ENCODE measurements at places on chromosomes 16 and 17.

DNA sequence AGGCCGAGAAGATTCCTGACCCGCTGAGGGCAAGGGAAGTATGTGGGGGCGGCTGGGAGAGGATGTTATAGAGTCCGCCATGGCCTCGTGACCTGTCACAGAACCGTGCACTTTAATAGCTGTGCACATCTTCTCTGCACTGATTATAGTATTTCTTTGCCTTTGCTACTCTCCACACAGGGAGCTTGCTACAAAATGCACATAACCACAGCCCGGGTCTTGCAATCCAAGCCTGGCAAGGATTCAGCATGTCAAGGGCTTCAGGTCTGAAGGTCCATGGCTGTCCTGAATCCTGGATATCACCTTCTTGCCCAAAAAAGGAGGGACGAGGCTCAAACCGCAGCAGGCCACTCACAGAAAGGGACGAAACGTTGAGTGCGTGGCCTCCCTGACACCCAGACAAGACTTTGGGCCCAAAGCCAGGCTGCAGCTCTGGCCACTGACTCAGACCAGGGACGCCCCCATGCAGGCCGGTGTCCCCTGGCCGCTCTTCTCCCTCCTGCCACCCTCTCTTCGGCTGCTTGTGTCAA lies 43.7 kb downstream of the USP22 start:
- DNase-seq = no peak

- DNase-seq = no peak
Measured at GRCh38 chr16:78244131-78244895, 144.9 kb downstream of the WWOX start.

DNA sequence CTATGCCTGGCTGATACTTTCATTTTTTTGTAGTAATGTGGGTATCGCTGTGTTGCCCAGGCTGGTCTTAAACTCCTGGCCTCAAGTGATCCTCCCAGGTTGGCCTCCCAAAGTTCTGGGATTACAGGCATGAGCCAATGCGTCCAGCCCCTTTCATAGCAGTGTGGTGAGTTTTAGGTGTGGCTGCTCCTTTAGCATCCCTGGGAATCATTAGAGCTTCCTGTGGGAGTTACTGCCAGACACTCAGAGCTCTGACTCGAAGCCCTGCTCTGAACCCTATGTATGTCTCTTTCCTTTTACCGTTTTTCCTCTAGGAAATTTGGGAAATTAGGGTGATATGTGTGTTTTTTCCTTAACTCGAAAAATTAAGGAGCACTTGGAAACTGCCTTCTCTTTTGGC lies 44.5 kb downstream of the NDE1 start:
- no peak for DNase-seq

DNA sequence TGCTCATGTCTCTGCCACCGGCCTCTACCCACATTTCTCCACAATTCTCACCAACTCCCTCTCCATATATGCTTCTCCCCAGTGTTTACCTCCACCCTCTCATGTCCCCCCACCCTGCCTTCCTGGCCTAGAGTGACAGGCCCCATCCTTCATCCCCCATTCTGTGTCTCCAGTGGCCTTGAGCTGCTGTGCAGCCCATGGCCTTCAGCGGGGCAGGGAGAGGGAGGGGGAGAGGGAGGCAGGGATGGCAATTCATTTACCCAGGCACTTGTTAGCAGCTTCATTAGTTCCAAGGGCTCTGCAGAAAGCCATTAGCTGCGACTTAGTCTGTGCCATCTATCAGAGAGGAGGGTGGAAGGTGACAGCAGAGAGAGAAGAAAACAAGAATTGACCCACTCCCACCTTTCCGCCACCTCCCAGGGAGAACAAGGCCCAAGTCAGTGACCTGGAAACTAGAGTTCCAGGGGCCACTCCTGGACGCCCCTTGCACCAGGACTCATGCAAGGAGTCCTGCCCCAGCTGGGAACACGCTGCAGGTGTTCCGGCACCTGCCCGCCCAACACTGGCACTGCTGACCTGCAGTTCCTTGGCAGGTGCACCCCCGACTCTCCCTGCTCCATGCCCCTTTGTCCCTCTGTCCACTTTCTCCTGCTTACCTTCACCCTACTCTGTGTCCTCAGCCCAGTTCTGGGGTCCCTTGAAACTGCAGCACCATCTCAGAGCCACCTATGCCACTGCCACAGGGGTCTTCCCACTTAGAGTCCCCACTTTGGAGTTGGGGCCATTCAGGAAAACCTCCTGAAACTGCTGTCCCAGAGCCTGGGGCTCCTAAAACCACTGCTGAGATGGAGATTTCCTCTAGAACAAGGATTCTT lies 23.5 kb upstream of the PYY start:
- DNase-seq = no peak

- peak; percentile 53 for DNase-seq
Measured at GRCh38 chr17:63405741-63406261, 40.3 kb downstream of the CYB561 start.

DNA sequence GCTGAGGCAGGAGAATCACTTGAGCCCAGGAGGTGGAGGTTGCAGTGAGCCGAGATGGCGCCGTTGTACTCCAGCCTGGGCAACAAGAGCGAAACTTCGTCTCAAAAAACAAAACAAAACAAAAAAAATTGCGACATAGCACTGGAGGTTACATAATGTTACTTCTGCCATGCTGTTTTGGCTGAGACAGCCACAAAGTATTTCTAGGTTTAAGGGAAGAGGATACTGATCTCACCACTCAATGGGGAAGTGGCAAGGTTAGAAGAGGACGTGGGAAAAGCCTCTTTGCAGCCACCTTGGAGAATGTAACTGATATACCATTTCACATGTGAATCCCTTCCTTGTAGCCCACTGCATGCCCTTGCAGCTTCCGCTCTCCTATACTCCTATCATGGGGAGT lies 131.2 kb upstream of the NLRP1 start:
- no peak for DNase-seq

DNA sequence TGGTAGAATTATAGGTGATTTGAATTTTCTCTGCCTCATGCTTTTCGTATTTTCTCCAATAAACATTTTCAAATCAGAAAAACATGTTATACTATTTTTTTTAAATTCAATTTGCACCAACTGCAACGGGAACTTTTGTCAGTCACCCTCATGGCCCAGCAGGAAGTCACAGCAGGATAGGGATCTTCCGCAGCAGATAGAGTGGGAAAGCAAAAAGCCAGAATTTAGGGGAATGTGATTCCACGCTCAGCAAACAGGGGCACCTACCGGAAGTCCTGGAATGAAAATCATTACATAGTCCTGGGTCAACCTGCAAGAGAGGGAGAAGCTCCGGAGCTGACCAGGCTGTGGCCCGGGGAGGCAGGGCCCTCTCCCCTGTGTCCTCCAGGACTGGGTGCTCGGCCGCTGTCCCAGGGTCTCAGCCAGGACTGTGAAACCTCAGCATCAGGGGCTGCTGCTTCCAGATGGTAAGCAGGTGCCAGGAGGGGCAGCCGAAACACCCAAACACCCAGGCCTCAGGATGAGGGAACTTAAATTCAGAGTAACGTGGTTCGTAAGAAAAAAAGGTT lies 3.9 kb downstream of the SLC47A2 start:
- DNase-seq = no peak

DNA sequence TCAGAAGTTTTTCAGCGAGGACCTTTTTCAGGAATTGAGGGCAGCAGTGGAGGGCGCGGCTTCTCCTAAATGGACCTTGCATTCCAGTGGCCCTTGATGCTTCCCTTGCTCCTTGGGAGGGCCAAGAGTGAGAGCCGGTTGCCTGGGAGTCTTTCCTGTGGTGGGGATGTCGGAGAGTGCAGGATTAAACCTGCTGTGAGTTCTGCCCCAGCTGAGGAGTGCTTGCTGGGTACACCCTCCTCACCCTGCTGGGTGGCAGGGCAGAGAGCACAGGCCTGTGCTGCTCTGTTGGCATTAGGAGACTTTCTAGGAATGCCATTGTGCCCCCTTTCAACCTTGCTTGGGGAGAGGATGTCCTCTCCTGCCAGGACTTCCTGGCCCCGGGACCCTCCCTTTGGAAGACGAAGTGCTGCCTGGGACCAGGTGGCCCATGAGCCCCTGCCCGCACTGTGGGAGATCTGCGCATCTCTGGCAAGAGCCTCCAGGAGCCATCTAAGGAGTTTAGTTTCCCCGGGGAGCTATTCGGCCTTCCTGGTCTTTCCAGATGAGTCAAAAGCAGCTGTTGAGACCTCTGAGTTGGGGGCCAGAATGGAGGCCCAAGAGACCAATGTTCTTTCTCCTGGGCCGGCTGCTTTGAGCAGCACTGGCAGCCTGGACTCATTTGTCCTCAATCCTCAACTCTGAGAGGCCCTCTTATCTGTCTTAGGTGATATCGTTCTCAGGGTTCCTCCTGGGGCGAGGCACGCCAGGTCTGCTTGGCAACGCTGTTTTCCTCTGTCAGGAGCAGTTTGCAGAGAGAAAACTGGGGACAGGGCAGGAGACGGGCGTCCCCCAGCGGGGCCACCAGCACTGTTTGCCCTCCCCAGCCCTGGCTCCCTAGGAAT lies 5.6 kb downstream of the LLGL2 start:
- no peak for DNase-seq

DNA sequence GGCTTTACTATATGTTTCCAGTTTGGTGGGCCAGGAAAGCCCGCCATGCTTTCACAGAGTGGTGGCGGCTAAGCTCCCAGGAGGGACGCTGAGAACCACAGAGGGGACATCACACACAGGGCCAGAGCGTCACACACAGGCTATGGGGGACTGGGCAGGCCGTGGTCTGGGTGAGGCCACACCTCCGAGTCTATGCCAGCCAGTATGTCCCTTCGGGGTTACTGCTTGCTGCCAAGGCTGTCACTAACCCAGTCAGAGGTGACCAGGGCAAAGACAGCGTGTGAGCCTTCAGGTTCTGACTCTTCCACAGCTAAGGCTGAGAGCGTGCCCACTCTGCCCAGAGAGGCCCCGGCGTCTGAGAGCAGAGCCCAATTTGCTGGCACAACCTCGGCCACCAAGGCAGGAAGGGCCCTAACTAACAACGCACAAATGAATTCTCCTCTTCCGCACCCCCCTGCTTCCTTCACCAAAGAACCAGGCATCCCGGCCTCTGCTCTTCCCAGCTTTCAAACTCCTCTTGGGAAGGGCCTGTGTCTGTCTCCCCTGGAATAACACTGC lies 2.9 kb downstream of the PLD6 start:
- DNase-seq = no peak

- no peak for DNase-seq
Measured at GRCh38 chr17:61305024-61305423, 94.6 kb upstream of the TBX2 start.

- DNase-seq = no peak
Measured at GRCh38 chr16:35868630-35869029, 2409.2 kb downstream of the TP53TG3F start.

DNA sequence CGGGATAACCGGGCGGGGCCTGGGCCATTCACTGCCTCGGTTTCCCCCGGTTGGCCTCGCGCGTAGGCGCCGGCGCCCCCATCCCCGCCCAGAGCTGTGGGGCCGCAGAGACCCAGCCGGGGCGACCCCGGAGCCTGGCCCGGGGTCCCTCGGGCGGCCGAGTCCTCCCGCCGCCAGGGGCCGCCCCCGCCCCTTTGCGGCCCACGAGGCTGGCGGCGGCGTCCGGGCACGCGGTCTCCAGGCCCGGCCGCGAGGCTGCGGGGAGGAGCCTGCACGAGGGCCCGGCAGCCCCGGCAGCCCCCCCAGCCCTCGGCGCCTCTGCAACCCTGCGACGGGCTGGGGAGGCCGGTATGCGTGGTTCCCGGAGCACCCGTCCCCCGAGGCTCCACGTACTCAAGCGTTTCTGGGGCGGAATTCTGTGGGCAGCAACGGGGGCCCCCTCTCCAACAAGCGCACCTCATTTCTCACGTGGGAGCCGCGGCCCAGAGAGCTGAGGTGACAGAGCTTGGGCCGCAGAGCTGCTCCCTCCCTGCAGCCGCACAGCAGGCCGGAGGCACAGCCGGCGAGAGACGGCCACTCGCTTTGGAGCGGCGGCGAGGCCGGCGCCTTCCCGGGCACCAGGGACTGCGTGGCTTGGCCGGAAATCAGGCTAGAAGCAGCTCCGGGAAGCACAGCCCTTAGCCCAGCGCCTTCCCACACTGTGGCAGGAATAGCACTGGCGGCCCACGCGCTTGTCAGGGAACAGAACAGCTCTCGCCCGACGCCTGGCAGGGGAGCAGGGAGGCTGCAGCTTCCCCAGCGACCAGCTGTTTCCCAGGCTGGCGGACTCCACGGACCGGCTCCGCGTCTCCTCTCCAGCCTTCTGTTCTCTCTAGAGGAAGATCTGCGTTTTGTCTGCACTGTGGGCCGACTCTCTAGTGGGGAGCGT lies 867 bp upstream of the LIMD2 start:
- no peak for DNase-seq

- DNase-seq = no peak
Measured at GRCh38 chr16:86096850-86097249, 197.9 kb downstream of the IRF8 start.

GRCh38 chr17:58786586-58787295 lies 31.1 kb downstream of the PPM1E start:
- no peak for DNase-seq

DNA sequence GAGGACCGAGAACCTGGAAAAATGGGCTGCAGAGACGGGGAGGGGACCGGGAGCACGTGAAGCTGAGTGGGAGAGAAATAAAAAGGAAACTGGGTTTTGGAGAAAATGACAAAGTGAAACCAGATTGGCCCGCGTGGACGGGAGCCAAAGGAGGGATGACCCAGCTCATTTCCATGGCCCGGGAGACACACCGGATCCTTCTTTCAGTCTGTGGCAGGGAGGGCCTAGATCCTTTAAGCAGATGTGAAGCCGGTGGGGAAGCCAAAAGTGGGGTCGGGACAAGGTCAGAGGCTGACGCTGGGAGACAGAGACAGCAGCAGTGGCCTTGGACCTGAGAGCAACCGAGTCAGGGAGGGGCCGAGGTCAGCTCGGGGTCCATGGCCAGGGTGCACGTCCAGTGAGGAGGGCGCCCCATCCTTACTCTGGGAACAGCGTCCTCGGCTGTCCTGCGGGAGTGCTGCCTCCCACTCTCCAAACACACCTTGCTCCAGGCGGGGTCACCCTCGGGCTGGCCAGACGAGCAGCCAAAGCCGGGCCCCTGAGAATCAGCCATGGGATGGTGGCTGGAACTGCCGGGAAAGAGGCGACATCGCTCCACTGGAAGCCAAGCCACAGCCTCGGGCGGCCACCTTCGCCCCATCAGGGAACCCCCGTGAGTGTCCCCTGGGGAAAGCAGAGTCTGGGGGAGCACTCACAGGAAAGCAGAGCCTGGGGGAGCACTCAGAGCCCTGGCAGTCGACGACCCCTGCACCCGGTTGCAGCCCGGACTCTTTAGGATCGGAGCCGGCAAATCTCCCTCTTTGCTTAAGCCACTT lies 17.3 kb downstream of the CA5A start:
- no peak for DNase-seq

- no peak for DNase-seq
Measured at GRCh38 chr16:54944002-54944401, 13.3 kb downstream of the IRX5 start.

GRCh38 chr16:50208460-50208931 lies 55.4 kb downstream of the TENT4B start:
- DNase-seq = no peak

DNA sequence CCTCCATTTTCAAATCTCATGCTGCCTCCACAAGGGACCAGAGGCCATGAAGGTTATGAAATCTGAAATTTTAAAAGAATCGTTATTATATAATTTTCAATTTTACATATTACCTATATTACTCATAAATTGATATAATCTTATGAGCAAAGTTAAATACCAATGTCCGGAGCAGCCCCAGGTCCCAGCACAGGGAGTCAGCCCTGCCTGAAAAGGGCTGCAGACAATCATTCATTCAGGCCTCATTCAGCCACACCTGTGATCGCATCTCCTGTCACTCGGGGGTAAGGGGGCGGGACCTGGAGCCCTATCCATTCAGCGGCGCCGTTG lies 172.5 kb downstream of the AHSP start:
- DNase-seq = no peak

- no peak for DNase-seq
Measured at GRCh38 chr16:89448656-89449055, 41.7 kb downstream of the ANKRD11 start.

Data from right renal pelvis (tissue), 4 donors.